Hematopoietic multipotent progenitor cell treated with erythropoietin and hydrocortisone succinate and interleukin-3 and kit ligand, for 8 days (in vitro differentiated cells): ENCODE measurements at places on chromosomes 6 and 20.

DNA sequence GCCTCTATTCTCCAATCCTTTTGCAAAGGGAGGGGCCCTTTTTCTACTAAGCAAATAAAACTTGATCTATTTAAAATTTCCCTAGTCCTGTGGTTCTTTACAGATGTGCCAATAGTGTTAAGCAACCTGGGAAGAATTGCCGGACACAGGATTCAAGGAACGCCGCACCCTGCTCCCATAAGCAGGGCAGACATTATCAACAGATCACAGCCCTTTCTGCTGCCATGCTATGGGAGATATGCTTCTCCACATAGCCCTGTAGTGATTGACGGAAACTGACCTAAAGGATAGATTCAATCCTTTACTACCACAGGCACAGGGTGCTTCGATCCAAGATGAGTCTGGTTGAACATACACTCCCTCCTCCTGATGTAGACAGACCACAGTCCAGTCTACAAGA is 118.4 kb upstream of the TRAF3IP2 start:
- no peak for DNase-seq

GRCh38 chr20:38192323-38192885 is 27.3 kb upstream of the TGM2 start:
- DNase-seq, result no peak

- no peak for DNase-seq
Measured at GRCh38 chr6:88712243-88712936, 251.0 kb downstream of the RNGTT start.

DNA sequence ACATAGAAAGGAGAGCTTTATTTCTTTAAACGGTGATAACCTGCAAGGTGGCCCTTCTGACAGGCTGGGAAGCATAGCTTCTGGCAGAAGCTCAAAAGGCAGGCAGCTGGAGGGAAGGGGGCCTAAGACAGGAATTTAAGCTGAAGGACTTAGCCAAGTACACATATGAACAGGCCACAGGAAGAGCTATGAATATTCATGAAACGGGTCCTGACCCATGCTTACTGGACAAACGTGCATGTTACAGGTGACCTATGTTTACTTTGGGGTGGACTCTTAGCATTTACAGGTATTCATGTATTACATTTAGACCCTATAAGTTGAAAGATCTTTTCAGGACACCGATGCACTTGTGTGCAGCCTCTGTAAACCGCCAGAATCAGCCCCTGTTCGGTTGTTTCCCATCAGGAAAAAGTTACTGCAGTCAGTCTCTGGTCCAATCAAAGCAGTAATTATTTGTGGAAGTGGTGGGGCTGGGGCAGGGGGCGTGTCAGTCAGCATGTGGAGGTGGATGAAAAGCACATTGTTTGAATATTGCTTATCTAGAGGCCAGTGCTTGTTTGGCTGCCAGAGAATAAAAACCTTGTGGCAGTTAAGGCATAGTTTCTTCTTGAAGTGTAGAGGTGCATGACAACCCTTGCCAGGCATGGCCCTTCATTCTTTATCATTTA is 2.9 kb upstream of the GZF1 start:
- DNase-seq, result peak; percentile 58

DNA sequence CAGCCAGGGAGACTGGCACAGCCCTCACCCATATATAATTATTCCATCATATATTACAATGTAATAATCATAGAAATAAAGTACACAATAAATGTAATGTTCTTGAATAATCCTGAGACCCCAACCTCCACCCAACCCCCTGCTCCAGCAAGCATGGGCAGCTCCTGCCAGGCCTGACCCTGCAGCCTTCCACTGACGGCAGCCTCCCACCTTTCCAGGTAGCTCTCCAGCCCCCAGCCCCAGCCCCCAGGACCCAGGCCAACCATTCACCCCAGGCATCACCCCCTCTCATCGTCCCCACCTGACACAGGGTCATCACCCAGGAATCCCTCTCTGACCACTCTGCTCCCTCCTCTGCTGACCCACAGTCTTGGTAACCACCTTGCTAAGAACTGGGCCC is 14.6 kb downstream of the TFEB start:
- DNase-seq, result no peak

DNA sequence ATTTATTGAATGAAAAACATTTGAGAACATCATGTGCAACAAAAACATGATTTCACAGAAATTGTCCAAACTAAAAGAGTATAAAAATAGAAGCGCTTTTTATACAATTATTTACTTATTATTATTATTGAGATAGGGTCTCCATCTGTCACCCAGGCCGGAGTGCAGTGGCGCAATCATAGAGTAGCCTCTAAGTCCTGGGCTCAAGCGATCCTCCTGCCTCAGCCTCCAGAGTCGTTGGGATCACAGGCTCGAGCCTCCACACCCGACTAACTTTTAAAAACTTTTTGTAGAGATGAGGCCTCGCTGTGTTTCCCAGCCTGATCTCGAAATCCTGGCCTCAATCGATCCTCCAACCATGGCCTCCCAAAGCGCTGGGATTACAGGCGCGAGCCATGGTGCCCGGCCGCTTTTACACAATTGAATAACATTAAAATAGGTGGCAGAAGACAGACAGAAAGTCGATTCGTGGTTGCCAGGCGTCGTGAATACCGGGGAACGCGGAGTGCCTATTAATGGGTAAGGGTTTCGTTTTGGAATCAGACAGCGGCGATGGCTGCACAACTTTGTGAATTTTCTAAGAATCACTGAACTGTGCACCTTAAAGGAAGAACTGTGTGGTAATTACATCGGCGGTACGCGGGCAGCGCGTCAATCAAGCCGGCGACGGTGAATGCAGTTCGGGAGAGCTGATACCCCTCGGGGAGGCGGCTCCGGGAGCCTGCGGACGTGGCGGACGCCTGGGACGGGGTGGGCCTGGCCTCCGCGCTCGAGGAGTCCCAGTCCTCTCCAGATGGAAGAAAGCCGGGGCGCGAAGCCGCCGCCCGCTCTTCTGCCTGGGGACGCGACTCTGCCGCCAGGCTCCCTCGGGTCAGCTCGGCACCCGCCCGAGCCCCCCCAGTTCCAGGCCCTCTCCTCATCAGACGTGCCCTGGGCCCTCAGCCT is 807 bp downstream of the TBC1D20 start:
- DNase-seq, result peak; percentile 50

GRCh38 chr6:21752054-21752811 is 158.7 kb downstream of the SOX4 start:
- no peak for DNase-seq

DNA sequence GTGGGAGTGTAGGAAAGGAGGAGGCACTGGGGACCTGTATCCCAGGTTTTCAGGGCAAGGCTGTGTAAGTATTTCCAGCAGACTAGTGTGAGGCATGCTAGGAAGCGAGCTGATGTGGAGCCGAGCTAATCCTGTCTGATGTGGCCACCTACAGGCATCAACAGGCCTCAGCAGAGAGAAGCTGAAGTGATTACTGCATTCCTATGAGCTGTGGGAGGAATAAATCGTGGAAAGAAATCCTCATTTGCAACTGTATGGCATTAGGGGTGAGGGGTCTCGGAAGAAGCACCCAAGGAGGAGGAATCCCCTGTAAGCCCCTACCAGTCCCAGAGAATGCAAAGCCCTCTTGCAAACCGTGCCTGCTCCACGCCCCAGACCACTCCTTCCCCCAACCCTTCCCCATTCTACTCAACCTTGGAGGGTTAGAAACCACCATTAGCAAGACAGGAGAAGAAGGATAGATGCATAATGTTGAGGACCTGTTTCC is 41.6 kb downstream of the C6orf15 start:
- no peak for DNase-seq
